ENCODE measurements at places on chromosomes 2 and 18. TPM values are rescaled to one million over a fixed set of nuclear protein-coding genes. Genes with fewer than 3 reads are reported as not detected.

The DLGAP1 gene
- total RNA-seq, result 0.12 TPM

The HOXD1 gene
- total RNA-seq, result not detected

The SERPINB12 gene
- total RNA-seq, result 0.12 TPM

The PLB1 gene
- total RNA-seq, result 0.23 TPM

The AQP12B gene
- not detected for total RNA-seq

The KRTCAP3 gene
- 5.2 TPM for total RNA-seq

The EGR4 gene
- total RNA-seq, result not detected

The LBX2 gene
- total RNA-seq, result 1.9 TPM

The REEP1 gene
- total RNA-seq, result 0.12 TPM

The GCG gene
- not detected for total RNA-seq

The CDKL4 gene
- 0.58 TPM for total RNA-seq

The SKOR2 gene
- total RNA-seq, result not detected

The SERPINB13 gene
- not detected for total RNA-seq

The DSG4 gene
- not detected for total RNA-seq

The EML6 gene
- 0.09 TPM for total RNA-seq

The RAD51AP2 gene
- not detected for total RNA-seq

The MERTK gene
- total RNA-seq, result 2.0 TPM

The SERPINB10 gene
- not detected for total RNA-seq

The DNAH6 gene
- not detected for total RNA-seq

The TTR gene
- not detected for total RNA-seq

The GKN2 gene
- not detected for total RNA-seq

The ANKZF1 gene
- 32.1 TPM for total RNA-seq

The AP1S3 gene
- 0.68 TPM for total RNA-seq

The GPAT2 gene
- total RNA-seq, result 1.3 TPM

The OXER1 gene
- not detected for total RNA-seq

The PDE1A gene
- total RNA-seq, result 90.7 TPM

The IGFBP2 gene
- total RNA-seq, result 184 TPM

The KYNU gene
- not detected for total RNA-seq

The SNTG2 gene
- not detected for total RNA-seq

The ZNF521 gene
- 13.5 TPM for total RNA-seq

The DES gene
- total RNA-seq, result 165 TPM

The MZT2A gene
- 128 TPM for total RNA-seq

The CARF gene
- total RNA-seq, result 8.3 TPM

The ABCG8 gene
- total RNA-seq, result not detected

The SAG gene
- not detected for total RNA-seq

The GPBAR1 gene
- total RNA-seq, result not detected

The TUBA3E gene
- not detected for total RNA-seq

The LOXHD1 gene
- not detected for total RNA-seq

The PRKAG3 gene
- not detected for total RNA-seq

The SMAD2 gene
- 55.4 TPM for total RNA-seq

The CD302 gene
- total RNA-seq, result 18.7 TPM

The CCDC68 gene
- 4.5 TPM for total RNA-seq

The ANKRD36 gene
- 2.9 TPM for total RNA-seq

The NCKAP5 gene
- total RNA-seq, result 0.12 TPM

The ASXL3 gene
- 0.34 TPM for total RNA-seq

The IFIH1 gene
- total RNA-seq, result 3.5 TPM

The NTSR2 gene
- total RNA-seq, result not detected

The CROCC2 gene
- not detected for total RNA-seq

The OSR1 gene
- 179 TPM for total RNA-seq

The ATOH8 gene
- total RNA-seq, result 31.4 TPM

The CABYR gene
- 7.3 TPM for total RNA-seq

The DNAJC27 gene
- total RNA-seq, result 1.5 TPM

The RIT2 gene
- not detected for total RNA-seq

The GULP1 gene
- 12.6 TPM for total RNA-seq
